ENCODE measurements at places on chromosomes 1 and 21. TPM values are rescaled to one million over a fixed set of nuclear protein-coding genes. Genes with fewer than 3 reads are reported as not detected.

GRCh38 chr1:160400646-160401486 is 502 bp downstream of the VANGL2 start:
- no peak for DNase-seq

The EPHA8 gene
- 0.05 TPM for polyA plus RNA-seq

The SPRR2A gene
- not detected for polyA plus RNA-seq

DNA sequence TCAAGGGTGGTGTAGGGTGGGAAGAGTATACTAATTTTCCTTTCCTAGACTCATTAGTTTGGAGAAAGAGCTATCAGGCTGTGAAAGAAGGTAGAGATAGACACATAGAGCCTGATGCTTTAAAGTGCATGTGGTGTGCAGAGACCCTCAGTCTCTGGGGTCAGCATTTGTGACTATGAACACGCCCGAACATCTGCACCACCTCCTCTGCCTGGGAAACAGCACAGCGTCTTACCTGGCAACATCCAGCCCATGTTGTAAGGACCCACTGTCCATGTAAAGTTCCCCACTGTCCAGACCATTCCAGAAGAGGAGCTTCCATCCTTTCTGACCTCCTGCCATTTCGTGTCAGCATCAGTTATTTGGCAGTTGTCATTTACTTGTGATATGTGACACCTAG is 83.4 kb downstream of the KCND3 start:
- DNase-seq = no peak

DNA sequence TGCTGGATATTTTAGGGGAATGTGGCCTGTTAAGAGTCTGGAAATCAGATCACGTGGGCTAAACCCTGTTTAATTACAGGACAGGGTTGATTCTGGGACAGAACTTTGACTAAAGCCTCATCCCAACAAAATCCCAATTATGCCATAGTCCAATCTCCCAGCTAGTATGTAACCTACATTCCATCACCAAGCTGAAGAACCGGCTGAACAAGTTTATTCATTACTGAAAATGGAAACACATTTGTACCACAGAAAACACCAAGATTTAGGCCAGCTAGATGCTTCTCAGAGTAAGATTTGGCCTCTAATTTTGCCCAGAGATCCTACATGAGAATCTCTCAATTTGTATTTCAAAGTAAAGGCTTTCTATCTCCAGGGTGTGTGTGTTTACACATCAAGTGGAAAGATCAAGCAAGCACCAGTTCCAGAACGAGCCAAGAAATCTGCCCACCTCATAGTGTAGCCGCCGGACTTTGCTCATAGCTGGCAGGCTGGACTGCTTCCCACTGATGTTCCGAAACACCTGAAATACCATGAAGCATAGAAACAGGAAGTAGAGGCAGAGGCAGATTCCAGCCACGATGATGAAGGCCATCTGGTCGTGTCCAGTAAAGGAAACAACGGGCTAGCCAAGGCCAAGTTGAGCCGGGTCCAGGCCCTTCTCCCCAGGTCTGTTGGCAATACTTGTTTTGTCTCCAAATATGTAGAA is 86.8 kb downstream of the WLS start:
- DNase-seq = no peak

The PDE9A gene
- 7.8 TPM for polyA plus RNA-seq

GRCh38 chr1:231200388-231201031 is 38.7 kb downstream of the TRIM67 start:
- DNase-seq = no peak

DNA sequence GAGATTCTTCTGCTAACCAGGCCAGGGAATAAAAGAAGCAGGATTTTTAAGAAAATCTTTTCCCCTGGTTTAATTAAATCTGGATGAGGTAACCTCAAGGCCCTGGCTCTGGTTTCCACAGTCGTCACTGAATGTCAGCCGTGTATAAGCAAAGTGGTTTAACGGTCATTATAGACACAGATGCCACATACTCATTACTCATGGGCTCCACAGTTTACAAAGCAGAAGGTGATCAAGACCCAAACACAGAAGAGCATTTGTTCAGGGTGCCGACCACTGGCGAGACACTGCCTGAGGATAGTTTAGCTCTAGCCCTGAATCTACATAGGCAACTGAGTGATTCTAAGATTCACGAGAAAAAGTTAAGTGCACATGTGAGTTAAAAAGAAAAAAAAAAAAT is 27.8 kb upstream of the RAP1GAP start:
- no peak for DNase-seq

DNA sequence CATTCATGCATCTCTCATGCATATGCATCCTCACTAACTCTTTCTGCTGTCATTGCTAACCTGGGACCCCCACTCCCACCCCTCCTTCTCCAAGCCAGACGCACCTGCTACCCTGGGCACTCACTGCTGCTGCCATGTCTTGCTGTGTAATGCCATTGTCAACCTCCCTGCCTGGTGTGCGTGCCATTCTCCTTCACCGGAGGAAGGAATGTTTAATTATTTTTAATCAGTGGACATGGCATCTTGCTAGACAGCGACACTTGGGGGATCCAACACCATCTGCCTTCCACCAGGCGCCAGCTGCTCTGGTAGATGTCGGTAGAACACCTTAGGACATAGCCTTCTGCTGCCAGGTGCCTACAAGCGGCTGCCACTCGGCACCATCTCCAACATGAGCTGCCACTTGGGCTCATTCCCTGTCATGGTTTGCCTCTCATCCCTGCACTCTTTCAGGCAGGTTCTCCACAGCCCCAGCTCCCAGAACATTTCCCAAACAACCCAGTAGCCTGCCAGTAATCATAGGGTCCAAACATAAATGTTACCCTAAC is 306.9 kb downstream of the TTLL7 start:
- no peak for DNase-seq

The SLC44A3 gene
- polyA plus RNA-seq = 4.1 TPM

GRCh38 chr1:164745736-164746135 is 186.8 kb downstream of the PBX1 start:
- DNase-seq = no peak

Measured in forelimb muscle (tissue), 1 donor.